ENCODE measurements at places on chromosomes 16 and 17. TPM values are rescaled to one million over a fixed set of nuclear protein-coding genes. Genes with fewer than 3 reads are reported as not detected.

The KRTAP1-5 gene
- total RNA-seq, result not detected

The KRT36 gene
- total RNA-seq, result not detected

The SOCS1 gene
- total RNA-seq, result 1.4 TPM

DNA sequence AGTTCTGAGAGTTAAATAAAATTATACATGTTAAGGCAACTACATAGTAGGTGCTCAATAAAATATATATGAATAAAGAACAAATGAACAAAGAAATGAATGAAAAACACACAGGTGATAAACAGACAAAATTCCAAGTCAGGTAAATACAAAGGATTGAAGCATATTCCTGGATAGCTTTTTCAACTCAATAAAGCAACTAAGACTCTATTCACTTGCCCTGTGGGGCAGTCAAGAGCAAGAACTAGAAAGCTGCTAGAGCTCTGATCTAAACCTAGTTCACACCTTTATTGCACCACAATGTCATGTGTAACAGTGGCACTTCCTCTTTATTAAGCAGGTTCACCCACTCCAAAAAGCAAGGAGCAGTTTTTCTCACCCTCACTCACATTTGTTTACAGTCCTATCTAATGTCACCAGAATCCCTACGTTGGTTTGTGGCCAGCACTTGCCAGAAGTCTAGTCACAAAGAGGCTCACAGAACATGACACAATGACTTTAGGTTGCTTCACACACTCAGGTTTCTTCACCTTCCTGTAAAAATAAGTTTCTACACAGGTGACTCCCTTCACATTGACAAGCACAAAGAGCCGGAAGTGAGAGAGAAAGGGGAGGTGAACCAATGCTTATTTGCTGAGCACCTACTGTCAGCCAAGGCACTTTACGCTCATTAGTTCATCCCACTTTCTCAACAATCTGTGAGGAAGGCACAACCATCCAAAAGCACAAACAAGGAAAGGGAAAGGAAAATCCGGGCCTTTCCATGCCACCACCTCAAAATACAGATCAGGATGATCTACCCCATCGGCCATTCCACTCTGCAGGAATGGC lies 70.8 kb downstream of the XPO6 start:
- DNase-seq, result peak; percentile 52
- peak overlapping the region; percentile 13 for H3K27ac ChIP-seq
- H3K36me3 ChIP-seq, result peaks cover 76% of the 10 kb centered on the region
- no peak overlapping the region for H3K4me3 ChIP-seq
- H3K27me3 ChIP-seq, result no peaks in the 10 kb centered on the region
- H3K4me1 ChIP-seq, result peaks cover 7% of the 10 kb centered on the region

DNA sequence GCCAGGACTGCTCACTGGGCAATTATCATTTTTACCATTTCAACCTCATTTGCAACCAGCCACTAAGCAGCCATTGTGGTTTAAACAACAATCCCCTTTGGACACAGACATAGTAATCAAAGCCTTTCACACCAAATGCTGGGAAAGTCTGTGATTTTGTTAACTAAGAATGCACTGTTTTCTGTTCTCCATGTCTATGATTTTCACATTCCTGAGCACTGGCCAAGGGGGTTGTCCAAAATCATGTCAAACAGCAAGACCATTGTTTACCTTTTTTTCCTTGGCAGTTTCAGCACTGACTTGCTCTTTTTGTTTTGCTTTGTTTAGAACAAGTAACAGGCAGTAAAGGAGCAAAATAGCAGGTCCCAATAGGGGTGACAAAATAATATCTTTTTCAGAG lies 106.3 kb upstream of the SIAH1 start:
- H3K27ac ChIP-seq, result peak overlapping the region; percentile 81
- no peaks in the 10 kb centered on the region for H3K36me3 ChIP-seq
- no peak overlapping the region for H3K4me3 ChIP-seq
- DNase-seq, result peak; percentile 33
- H3K4me1 ChIP-seq, result peaks cover 17% of the 10 kb centered on the region

GRCh38 chr17:46730026-46730425 lies 88.5 kb downstream of the WNT3 start:
- no peak overlapping the region for H3K4me3 ChIP-seq
- peaks cover 9% of the 10 kb centered on the region for H3K4me1 ChIP-seq
- H3K27me3 ChIP-seq, result no peaks in the 10 kb centered on the region

DNA sequence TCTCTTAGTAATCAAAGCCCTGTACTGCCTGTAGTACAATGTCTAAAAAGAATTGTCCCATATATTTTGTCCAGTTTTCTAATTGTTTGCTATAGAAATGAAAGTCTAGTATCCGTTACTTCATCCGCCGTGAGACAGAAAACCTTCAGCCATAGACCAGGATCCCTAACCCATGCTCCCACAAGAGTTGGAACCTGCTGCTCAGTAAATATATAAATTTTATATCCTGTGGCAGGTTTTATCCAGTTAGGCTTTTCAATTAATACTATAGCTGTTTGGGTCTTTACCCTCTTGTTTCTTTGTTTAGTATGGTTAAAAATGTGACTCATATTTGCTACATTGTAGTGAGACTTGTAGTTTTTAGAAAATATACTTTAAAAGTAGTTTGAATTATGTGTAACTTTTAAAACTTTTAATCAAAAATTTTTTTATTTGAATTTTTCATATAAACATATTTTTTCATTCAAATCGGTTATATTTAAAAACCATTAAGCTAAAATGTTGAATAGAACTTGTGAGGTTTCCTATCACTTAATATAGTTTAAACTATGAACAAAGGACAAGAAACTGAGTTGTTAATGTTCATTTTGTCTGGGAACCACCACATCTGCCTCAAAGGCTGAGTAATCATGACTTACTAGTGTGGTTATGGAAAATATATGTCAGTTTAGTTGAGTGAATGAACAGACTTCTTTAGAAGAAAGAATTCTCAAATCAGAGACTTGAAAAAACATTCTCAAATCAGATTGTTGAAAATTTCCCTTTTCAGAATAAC lies 54.8 kb downstream of the VMP1 start:
- no peak overlapping the region for H3K4me3 ChIP-seq
- H3K4me1 ChIP-seq, result peaks cover 14% of the 10 kb centered on the region

GRCh38 chr17:47604598-47604927 lies 45.2 kb upstream of the KPNB1 start:
- H3K27ac ChIP-seq, result peak overlapping the region; percentile 36
- no peaks in the 10 kb centered on the region for H3K27me3 ChIP-seq
- H3K4me1 ChIP-seq, result peaks cover 17% of the 10 kb centered on the region
- no peak overlapping the region for H3K4me3 ChIP-seq
- DNase-seq, result peak; percentile 16

- H3K27me3 ChIP-seq, result no peaks in the 10 kb centered on the region
- peaks cover 5% of the 10 kb centered on the region for H3K4me1 ChIP-seq
- no peak overlapping the region for H3K27ac ChIP-seq
Measured at GRCh38 chr17:76810956-76811355, 57.2 kb upstream of the MGAT5B start.

- no peaks in the 10 kb centered on the region for H3K27me3 ChIP-seq
- H3K36me3 ChIP-seq, result no peaks in the 10 kb centered on the region
- peaks cover 6% of the 10 kb centered on the region for H3K4me1 ChIP-seq
- H3K4me3 ChIP-seq, result no peak overlapping the region
Measured at GRCh38 chr17:15914400-15915170, 30.3 kb upstream of the ADORA2B start.

DNA sequence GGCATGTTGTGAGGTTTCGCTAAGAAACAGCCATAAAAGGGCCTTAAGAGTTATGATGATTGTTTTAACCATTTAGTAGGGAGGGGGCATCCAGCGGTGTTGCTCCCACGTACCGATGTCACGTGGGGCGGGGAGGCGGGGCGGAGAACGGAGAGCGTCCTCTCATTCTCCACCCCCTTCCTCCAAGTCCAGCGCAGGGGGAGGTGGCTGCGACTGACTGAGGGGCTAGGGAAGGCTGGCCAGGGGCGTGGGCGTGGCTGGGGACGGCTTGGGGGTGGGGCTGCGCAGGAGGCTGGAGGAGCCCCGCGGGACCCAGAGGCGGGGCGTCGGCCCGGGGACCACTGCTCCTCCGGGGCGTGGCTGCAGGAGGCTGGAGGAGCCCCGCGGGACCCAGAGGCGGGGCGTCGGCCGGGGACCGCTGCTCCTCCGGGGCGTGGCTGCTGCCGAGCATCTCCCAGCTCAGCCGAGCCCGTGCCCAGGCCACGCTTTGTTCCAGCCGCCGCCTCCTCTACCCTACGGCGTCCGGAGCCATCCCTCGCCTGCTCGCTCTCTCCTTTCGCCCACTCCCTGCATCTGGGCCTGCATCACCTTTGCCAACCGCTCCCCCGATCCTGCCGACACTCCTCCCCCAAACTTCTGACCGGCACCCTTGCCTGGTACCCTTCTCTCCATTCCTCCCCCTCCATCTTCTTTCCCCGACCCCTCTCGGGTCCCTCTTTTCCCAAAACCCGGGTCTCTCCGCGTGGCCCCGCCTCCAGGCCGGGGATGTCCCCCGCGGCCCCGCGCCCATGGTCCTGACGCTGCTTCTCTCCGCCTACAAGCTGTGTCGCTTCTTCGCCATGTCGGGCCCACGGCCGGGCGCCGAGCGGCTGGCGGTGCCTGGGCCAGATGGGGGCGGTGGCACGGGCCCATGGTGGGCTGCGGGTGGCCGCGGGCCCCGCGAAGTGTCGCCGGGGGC lies at the start of gene SARM1:
Gene SARM1 (plus strand): TSS at position 450 of the 958 bp plus-strand sequence. CDS start 339 bp downstream, at position 789.
- H3K4me3 ChIP-seq, result peak within 1 kb of the TSS; percentile 70
- DNase-seq, result peak; percentile 27
- peak within 1 kb of the TSS; percentile 70 for H3K27ac ChIP-seq
- peaks cover 2% of the 10 kb centered on the region for H3K36me3 ChIP-seq

- H3K36me3 ChIP-seq, result peaks cover 11% of the 10 kb centered on the region
- no peak overlapping the region for H3K4me3 ChIP-seq
Measured at GRCh38 chr17:29885031-29885640, 44.9 kb downstream of the SSH2 start.

Data from MCF 10A (cell line).